Stimulated activated CD4-positive, alpha-beta T cell treated with anti-CD3 and anti-CD28 coated beads, Interleukin-12 subunit alpha, Interleukin-12 subunit beta, amount 100 ng/mL, for 48 hours (primary cell): ENCODE measurements at places on chromosomes 5 and 9.

DNA sequence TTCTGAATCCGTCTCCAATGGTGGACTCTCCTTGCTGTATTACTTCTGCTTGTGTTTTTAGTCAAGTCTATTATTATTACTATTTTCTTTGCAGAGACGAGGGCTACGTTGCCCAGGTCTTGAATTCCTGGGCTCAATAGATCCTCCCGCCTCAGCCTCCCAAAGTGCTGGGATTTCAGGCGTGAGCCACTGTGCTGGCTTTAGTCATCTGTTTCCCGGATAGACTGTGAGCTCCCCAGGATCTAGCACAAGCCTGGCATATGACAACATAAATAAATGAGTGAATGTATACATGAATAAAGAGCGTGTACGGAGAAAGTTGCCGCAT is 439 bp upstream of the DDX46 start:
- DNase-seq: no peak

DNA sequence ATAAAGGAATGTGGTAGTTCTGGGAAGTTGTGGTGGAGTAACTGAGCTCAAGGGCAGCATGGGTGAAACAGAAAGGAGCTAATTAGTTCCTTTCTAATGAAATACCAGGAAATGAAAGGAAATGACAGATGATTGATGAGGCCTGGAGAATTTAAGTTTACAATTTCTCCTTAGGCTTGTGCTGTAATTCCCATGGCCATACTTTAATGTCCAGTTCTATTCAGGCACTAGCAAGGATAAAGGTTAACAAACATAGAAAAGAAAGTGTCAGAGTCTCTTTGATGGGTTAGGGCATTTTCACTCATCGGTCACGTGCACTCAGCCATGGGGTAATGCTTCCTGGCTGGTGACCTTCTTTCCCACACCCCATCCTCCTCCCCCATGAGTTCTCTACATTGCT is 70.3 kb downstream of the CTSL start:
- DNase-seq: no peak

- DNase-seq: no peak
These were observed 30.4 kb downstream of the ELP1 start for GRCh38 chr9:108903420-108904103.

DNA sequence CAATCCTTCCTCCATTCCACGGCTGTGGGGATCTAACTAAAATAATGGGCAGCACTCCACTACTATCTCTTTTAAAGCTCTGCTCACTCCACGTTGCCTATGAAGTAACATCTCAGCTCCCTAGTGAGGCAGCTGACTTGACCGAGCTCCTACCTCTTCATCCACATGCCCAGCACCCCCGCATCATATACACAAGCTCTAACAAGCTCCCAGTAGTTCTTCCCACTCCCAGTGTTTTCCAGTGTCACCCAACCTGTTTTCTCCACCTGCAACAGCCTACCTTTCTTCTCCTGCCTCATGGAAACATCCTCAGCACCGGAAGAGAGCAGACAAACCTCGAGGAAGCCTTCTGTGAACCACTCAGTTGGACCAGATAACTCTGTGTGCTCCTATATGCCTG is 50.5 kb downstream of the ELAVL2 start:
- DNase-seq: no peak

- DNase-seq: no peak
These were observed 782 bp upstream of the SKP1 start for GRCh38 chr5:134177369-134178095.
